Stimulated activated CD4-positive, alpha-beta T cell treated with anti-CD3 and anti-CD28 coated beads, Interleukin-4, amount 100 ng/mL, for 1 hour (primary cell): ENCODE measurements at places on chromosomes 1 and 21.

DNA sequence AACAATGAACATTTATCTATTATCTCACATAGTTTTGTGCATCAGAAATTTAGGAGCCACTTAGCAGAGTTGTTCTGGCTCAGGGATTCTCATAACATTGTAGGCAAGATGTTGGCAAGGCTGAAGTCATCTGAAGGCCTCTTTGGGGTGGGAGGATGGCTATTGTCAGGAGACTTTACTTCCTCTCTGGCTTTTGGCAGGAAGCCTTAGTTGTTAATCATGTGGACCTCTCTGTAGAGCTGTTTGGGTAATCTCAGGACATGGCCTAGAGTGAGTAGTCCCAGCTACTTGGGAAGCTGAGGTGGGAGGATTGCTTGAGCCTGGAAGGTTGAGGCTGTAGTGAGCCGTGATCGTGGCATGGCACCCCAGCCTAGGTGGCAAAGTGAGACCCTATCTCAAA, 40.2 kb downstream of the RASAL2 start:
- DNase-seq = no peak

- DNase-seq = peak; percentile 21
Measured at GRCh38 chr1:151716771-151717631, at the start of gene CELF3. TSS of gene CELF3 (minus strand) at chr1:151716803. CDS start at chr1:151716020, 783 bp downstream.

- DNase-seq = no peak
Measured at GRCh38 chr1:51526248-51526647, 7.2 kb upstream of the EPS15 start.

- DNase-seq = no peak
Measured at GRCh38 chr1:217983051-217983375, 302.1 kb upstream of the RRP15 start.

DNA sequence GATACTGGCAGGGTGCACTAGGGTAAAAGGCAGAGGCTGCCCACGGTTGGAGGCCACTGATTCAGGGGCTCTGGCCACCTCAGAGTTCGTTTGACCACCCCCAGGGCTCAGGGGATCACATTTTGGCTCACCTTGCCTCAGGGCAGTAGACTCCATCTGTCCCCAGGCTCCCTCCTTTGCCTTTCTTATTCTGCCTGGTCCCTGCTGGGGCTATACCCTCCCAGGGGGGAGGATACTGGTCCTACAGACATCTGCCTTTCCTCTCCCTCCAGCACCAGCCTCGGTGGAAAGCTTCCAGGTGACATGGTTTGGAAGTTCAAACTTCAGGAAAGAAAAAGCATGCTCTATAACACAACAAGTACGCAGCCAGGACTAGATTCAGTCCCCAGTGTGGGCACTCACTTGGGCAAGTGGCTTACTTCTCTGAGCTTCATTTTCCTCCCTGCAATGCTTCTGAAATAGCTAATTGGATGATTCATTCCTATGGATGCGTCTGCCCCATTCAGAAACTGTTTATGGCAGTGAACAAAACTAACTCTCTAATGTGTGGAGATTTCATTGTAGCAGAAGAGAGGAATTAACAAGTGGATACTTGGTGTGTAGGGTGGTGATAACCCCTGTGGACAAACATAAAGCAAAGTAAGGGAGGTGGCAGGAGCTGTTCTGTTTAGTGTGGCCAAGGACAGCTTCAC, 154.8 kb downstream of the TRABD2B start:
- DNase-seq = no peak

GRCh38 chr21:22355949-22356348, 1357.7 kb downstream of the NCAM2 start:
- DNase-seq = no peak
